GM12864 (cell line): ENCODE measurements at places on chromosomes 4 and X.

- DNase-seq: no peak
These were observed 80.5 kb downstream of the FAM53A start for GRCh38 chr4:1603413-1604135.

- no peak for DNase-seq
These were observed 7.0 kb downstream of the APBB2 start for GRCh38 chr4:41207291-41207831.

- DNase-seq: no peak
These were observed 16.6 kb upstream of the NPNT start for GRCh38 chr4:105878668-105879067.

DNA sequence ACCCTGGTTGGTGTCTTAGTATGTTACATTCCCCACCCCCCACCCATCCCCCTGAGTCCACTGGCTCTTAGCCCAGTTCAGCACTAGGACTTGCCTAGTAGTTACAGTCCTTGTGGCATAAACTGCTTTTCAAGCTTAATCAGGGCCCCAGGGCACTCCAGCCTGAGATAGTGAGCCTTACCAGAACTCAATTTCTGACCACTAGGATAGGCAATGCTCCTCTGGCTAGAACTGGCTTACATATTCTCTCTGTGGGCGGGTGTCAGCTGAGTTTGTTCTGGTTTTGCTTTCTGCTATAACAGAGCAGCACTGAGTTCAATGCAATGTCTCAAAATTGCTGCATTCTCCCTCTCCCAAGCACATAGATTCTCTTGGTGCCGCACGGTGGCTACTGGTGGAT is 391.4 kb upstream of the DIPK2B start:
- DNase-seq: no peak

GRCh38 chr4:114997576-114998247 is 115.7 kb downstream of the NDST4 start:
- DNase-seq: no peak

- no peak for DNase-seq
These were observed 27.0 kb downstream of the SLC10A6 start for GRCh38 chr4:86822136-86822535.

DNA sequence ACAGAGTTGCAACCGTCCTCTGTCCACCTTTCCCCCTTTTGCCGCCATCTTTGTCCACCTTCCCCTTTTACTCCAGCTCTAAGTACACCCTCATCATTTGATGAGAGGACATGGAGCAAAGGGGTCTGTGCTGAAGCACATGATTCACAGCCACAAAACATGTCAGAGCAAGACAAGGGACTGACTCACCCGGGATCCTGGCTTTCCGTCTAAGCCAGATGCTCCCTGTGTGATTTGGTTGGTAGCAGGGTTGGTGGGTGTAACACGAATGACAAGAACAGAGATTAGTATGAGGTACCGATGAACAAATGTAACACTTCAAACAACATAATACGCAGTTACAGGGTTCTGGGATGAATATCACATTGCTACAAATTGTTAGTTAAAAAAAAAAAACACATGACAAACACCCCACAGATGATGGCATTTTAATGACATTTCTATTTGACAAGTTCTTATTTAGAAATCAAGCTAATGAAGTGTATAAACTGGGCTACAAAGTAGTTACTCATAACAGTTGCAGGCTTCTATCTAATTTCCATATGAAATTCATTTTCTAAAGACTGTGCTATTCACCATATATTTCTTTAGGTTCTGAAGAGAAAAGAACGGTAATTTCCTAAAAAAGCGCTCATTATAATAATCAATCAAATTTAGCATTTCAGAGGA is 71.4 kb upstream of the ETNPPL start:
- DNase-seq: no peak

- peak; percentile 36 for DNase-seq
These were observed 64.4 kb downstream of the CHST7 start for GRCh38 chrX:46637938-46638337.

DNA sequence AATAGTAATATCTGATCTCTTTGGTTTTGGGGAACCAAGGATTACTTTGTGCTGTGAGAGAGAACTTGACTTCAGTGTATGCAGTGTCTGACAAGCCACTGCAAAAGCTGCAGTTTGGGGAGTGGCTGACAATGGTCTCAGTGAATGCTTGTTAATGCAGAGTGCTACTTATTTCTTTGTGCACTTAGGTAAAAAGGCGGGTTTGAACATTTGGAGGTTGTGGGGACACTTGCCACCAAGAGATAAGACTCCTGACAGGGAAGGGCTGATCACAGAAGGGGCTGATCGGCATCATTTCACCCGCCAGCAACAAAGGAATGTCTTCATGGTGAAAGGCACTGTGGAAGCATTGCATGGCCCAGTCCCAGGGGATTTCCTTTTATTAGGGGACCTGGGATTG is 28.6 kb upstream of the USP46 start:
- no peak for DNase-seq
